Activated CD4-positive, alpha-beta memory T cell treated with anti-CD3 and anti-CD28 coated beads for 36 hours (primary cell): ENCODE measurements at places on chromosomes 6 and 20.
A peak's percentile ranks its signal among the peaks of the same experiment; 100 is the strongest.

GRCh38 chr6:51684603-51685002 is 402.8 kb downstream of the PKHD1 start:
- no peak for DNase-seq

GRCh38 chr6:7301702-7302101 is 11.3 kb downstream of the SSR1 start:
- no peak for DNase-seq

DNA sequence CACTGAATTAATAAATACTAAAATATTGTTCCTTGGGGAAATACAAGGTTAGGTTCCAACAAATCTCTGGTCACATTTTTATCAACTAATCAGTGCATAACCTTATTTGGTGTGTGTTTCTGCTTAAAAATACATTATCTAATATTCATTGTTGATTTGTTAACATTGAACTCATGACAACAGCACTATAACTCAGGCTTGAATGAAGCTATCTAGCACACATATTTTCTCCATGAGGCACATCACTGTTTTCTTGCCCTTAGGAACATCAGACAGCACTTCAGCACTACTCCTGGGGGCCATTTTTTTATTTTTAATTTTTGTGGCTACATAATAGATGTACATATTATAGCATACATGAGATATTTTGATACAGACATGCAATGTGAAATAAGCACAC is 277.2 kb upstream of the NT5E start:
- no peak for DNase-seq

DNA sequence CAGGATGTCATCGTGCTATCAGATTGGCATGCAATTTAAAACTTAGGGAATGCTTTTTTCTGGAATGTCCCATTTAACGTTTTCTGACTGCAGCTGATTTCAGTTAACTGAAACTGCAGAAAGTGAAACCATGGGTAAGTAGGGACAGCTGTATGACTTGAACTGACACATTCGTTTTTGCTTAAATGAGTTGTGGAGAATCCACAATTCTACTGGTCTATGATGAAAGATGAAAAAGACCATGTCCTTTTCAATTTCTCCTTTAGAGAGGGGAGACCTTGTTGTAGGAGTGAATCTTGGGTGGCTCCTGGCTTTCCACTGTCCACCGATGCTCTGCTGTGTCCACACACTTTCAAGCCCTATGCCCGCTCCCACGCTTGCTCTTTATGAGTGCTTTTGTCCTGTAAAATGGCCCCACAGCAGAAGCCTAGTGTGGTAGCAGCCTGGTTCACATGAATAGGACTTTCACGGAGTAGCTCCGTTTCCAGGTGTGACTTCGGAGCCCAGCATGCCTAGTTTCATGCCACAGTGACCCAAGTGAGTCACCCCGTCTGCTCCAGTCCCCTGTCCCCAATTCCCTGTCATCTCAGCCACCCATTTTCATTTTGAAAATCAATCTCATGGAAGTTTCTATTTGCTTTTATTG is 21.9 kb downstream of the DYNLT1 start:
- DNase-seq = no peak

- DNase-seq = no peak
Measured at GRCh38 chr6:11093376-11093625, 333 bp upstream of the SMIM13 start.

- DNase-seq = no peak
Measured at GRCh38 chr20:53813636-53814035, 220.0 kb upstream of the ZNF217 start.

DNA sequence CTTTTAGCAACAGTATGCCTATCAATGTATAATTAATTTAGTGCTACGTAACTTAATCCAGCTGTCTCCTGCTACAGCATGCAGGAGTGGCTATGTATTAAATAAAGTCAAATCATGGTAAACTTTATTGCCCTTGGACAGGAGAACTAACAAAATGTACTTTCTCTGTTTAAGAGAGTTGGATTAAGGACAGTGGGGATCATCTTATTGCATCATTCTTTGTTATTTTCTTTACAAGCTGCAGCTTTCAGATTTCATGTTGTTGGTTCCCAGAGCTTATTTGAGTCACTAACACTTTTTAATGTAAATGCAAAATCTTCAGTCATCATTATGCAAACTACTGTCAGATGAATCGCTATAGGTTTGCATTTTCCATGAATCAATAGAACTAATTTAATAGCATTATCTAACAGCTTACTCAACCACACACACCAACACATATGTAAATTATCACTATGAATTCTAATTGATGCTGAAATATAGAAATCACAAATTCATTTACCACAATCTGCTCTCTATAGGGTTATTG is 424.7 kb downstream of the MMUT start:
- DNase-seq = no peak

DNA sequence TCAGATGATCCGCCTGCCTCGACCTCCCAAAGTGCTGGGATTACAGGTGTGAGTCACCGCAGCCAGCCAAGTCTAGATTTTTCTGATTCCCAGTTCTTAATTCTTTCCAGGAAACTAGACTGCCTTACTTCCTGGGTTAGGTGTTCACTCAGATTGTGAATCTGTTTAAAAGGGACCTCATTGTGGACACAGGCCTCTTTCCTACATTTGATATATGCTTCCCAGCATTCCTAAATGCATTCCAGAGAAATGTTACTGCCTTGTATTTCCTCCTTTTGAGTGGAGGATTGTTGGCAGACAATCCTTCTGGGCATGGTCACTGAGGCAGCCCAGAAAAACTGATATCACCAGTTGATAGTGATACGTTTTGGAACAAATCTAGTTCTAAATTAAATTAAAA is 15.7 kb downstream of the TMEM181 start:
- no peak for DNase-seq

- no peak for DNase-seq
Measured at GRCh38 chr6:97396880-97397279, 113.9 kb upstream of the MMS22L start.

- no peak for DNase-seq
Measured at GRCh38 chr20:396252-396618, 11.9 kb upstream of the RBCK1 start.

GRCh38 chr6:108868647-108869046 is 20.4 kb downstream of the ARMC2 start:
- DNase-seq = no peak

GRCh38 chr6:10598084-10598960 is 77.2 kb downstream of the GCNT2 start:
- DNase-seq = no peak

DNA sequence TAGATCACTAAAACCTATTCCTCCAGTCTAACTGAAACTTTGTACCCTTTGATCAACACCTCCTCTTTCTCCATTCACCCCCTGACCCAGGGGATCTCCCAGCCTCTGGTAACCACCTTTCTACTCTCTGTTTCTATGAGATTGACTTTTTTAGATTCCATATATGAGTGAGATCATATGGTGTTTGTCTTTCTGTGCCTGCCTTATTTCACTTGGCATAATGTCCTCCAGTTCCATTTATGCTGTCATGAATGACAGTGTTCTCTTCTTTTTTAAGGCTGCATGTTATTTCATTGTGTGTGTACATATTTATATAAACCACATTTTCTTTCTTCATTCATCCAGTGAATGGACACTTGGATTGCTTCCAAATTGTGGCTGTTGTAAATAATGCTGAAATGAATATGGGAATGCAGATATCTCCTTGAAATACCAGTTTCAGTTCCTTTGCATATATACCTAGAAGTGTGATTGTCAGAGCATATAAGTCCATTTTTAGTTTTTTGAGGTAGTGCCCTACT is 57.7 kb downstream of the DHX35 start:
- peak; percentile 72 for DNase-seq

GRCh38 chr6:79146421-79146820 is 68.4 kb upstream of the PHIP start:
- no peak for DNase-seq

DNA sequence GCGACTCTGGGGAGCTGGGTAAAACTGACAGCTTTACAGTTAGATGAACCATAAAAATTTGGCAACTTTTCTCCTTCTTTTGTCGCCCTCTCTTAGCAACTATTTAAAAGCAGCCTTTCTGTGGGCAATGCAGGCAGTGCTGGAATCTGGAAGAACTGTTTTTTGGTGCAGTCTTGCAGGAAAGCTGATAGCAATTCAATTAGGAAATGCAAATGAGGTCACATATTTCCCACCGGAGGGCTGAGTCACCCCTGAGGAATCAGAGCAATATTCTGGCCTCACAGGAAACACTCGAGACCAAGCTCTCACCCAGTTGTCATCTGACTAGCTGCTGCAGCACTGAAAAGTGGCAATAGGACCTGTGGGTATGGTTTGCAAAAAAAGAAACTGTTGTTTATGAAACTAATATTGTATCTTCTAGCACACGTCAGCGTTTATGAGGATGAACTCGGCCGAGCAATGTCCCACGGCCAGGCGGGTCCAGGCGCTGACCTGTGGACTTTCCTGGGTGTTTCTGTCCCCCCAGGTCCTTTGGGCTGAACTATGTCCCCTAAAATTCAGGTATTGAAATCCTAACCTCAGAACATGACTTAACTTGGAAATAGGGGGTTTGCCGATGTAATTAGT is 312.3 kb downstream of the TAF4 start:
- DNase-seq = no peak

DNA sequence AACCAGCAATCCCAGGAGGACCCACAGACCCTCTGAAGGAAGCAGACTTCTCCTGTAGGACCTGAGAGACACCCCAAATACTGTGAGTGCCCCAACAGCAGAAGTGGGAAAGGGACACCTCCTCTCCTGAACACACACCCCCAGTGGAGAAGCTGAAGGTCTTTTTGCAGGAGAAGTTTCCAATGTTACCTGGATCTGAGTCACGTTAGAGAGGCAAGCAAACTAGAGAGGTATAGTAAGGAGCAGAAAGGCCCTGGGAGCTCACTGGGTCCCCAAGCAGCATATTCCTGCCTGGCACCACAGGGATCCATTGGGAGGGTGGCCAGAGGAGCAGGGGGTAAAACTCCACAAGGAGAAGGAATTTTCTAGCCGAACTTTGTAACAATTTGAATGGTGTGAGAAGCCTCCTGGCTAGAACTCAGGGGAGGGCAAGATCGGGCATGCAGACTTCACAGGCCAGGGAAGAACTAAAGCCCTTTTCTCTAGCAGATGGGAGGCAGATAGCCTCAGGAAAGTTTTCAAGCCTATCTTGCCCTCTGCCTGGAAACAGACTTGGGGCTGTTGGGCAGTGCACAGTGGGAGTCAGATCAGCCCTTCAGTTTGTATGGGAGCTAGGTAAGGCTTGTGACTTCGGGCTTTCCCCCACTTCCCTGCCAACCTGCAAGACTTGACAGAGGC is 68.2 kb upstream of the SSTR4 start:
- no peak for DNase-seq

DNA sequence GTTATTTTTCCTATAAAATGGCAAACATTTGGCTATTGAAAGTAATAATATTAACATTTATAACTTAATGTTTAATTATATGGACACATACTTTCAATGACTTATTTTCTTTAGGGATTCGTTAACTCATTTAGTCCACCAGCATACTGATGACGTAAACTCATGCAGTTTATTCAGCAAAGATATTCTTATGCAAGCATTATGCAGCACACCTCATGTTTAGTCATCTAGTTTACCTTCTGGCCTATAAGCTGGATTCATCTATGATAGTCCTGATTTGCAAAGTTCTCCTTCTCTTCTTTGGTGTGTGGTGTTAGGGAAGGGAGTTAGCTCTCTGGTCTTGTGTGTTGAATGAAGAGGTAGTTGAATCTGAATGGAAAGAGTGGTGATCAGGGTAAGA is 60.0 kb downstream of the OR2J2 start:
- no peak for DNase-seq

DNA sequence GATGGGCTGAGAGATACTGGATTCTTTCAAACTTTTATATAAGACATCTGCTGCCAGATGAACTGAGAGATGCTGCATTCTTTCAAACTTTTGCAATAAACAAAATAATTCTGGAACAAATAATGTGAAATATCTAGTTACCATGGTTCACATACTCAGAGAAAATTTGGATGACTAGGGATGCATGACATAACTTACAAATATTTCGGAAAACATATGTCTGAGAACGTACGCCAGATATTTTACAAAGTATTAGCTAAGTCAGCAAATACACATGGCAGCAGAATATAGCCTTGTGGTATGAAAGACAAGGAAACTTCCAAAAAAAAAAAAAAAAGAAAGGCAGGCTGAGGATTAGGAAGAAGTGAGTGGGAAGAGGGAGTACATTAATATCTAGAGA is 113.3 kb upstream of the TRAF3IP2 start:
- DNase-seq = no peak

GRCh38 chr6:48765352-48765961 is 654.5 kb upstream of the PTCHD4 start:
- no peak for DNase-seq

- DNase-seq = no peak
Measured at GRCh38 chr6:125765944-125766343, 16.5 kb downstream of the HEY2 start.

GRCh38 chr6:129248946-129249345 is 366.0 kb downstream of the LAMA2 start:
- DNase-seq = no peak

DNA sequence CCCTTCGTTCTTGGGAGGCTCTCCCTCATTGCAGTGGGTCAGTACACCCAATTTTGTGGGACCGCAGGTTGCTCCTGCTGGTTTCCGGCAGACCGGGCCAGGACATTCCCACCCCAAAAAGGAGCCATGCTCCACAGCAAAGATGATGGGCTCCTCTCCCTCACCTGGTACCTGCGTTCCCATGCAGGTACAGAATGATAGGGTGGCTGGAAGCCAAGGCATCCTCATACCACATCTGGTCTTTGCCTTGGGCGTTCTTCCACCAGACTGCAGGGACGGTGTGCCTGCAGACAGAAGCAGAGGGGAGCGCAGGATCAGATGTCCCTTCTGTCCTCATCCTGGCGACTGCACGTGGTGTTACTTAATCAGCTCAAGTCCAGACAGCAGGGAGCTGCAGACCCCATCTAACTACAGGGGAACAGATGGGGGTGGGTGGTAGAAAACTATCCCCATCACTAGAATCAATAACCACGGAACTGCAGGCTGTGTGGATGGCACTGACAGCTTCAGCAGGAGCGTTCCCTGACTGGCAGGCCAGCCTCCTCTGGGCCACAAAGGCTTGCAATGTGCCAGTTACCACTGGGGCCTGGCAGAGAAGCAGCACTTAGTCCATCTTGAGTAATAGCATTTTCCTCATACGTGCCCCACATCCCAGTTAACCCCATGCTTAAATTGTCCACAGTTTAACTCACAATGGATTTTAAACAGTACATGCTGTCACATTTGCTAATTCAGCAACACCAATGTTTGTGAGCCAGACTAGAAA is 70.4 kb downstream of the ABHD12 start:
- no peak for DNase-seq
